ENCODE measurements at places on chromosomes 1 and 21.
A peak's percentile ranks its signal among the peaks of the same experiment; 100 is the strongest.

- peak; percentile 38 for DNase-seq
Measured at GRCh38 chr1:85091671-85092280, 43.5 kb upstream of the MCOLN3 start.

DNA sequence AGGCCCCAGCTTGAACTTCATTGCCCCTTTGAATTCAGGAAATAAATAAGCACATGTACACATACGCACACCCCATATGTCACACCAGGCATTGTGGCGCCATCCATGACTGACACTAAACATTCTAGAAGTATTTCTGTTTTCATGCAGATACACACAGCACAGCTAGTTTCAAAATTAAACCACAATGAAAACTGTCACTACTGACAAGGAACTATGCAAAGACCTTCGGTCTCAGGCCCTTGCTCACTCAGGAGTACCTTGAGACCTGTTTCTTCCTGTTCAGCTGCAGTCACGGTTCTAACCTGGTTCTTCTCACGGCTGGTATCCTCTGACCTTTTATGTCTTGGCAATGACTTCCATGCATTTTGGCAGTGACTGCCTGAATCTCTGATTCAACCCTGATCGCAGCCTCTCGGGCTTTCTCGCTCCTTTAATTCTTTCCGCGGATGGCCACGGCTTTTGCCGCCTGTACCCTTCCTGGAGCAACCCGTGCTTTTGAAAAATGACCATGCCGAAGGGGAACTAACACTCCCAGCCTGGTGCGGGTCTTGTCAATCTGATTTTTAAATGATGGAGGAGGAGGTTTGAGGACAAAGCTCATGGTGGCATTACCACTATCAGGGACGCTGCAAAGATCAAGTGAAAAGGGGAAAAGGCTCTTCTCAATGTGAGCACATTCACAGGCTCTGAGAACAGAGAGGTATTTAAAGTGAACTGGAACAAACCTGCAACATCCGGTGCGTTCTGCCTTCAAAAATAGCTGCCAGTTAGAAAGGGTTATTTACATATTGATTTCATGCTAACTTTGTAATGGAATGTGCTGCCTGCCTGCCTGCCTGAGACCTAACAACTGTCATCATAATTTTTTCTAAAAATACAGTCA, 384.6 kb downstream of the RRAGC start:
- no peak for DNase-seq

GRCh38 chr1:225691861-225692516, 39.1 kb upstream of the ENAH start:
- DNase-seq = no peak

- DNase-seq = peak; percentile 55
Measured at GRCh38 chr1:25797939-25798338, 2.1 kb upstream of the SELENON start.

- DNase-seq = no peak
Measured at GRCh38 chr1:201371276-201371675, 6.2 kb downstream of the TNNT2 start.

DNA sequence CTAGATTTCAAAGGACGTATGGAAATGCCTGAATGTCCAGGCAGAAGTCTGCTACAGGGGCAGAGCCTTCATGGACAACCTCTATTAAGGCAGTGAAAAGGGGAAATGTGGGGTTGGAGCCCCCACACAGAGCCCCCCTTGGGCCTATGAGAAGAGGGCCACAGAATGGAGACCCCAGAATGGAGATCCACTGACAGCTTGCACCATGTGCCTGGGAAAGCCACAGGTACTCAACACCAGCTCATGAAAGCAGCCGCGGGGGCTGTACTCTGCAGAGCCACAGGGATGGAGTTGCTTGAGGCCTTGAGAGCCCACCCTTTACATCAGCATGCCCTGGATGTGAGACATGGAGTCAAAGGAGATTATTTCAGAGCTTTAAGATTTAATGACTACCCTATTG, 108.7 kb downstream of the DMRTB1 start:
- DNase-seq = no peak

- peak; percentile 35 for DNase-seq
Measured at GRCh38 chr1:157819896-157820295, at the start of gene FCRL1. Gene FCRL1 (minus strand): TSS chr1:157820120. CDS start chr1:157820037, 83 bp downstream.

- DNase-seq = no peak
Measured at GRCh38 chr21:17461582-17461981, 51.3 kb upstream of the CXADR start.

DNA sequence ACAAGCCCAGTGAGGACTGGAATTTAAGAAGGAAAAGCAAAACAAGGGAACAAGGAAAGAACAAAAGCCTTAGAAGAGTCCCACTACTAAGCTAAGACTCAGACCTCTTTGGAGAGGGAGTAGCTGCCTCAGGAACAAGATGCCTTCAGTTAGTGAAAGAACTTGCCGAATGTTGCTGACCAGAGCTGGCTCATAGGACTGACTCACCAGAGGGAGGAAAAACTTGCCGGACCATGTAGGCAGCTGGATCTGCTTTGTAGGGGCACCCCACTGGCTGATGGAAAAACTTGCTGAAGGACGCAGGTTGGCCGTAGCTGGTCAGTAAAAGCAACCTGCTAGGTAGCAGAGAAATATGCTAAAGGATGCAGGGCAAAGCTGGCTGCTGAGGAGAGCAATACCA, 15.3 kb upstream of the ZSWIM5 start:
- DNase-seq = no peak

- no peak for DNase-seq
Measured at GRCh38 chr1:226428791-226429461, 21.0 kb upstream of the PARP1 start.

GRCh38 chr1:84598418-84598817, 24.2 kb upstream of the CTBS start:
- no peak for DNase-seq

- DNase-seq = no peak
Measured at GRCh38 chr1:207925210-207925609, 14.3 kb upstream of the CD34 start.

GRCh38 chr21:46660505-46660904, 25.0 kb downstream of the PRMT2 start:
- no peak for DNase-seq

- DNase-seq = peak; percentile 74
Measured at GRCh38 chr1:203754455-203754864, 10.5 kb upstream of the LAX1 start.

DNA sequence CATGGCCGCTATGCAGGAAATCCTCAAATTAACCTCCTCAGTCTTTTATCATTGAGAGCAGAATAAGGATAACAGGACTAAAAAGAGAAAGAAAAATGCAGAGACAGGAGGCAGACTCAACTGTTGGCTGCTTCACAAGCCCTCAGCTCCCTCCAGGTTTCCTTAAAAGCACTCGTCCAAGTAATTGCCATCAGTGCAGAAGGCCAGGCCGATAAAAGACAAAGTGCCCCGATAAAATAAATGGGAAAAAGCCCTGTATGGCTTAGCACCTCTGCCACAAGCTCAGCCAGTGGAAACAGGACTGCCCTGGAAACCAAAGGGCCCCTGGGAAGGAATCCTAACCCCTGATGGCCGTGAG, 8.1 kb downstream of the S100A6 start:
- DNase-seq = no peak

- DNase-seq = no peak
Measured at GRCh38 chr1:3586986-3587759, 24.1 kb downstream of the MEGF6 start.

- no peak for DNase-seq
Measured at GRCh38 chr1:9872430-9873165, 37.5 kb downstream of the CTNNBIP1 start.

DNA sequence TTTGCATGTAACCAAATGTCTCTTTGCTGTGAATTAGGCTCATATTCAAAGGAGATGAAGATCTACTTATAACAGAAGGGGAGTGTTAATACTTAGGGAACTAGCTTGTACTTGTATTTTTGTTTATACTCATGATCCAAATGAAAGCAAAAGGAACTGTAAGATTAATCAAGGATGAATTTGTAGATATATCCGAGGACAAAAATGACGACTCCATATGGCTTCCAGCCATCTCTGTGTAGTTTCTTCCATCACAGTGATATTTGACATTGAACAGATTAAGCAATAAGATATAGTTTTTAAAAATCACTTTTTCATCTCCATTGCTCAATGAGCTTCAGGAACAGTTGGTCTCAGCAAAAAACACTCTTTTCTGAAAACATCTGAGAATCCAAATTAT, 257.4 kb upstream of the CAMK1G start:
- no peak for DNase-seq

- no peak for DNase-seq
Measured at GRCh38 chr21:33688353-33688752, 46.1 kb downstream of the ITSN1 start.

DNA sequence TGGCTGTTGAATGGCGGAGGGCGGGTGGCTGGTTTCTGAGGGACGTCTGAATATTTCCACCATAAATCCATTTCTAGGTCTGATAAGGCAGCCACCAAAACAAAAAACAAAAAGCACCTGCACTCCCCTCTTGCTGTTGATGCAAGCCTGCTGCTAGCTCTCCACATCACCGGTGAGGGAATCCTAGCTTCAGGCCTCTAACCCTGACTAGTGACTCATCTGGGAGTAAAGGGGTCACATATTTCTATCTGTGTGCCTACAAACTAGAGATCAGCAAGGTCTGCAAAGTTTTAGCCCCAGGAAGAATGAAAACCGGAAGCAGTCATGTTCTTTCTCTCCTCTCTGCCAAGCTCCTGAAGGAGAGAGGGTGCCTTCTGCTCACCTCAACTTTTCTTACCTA, 10.3 kb upstream of the ERMAP start:
- no peak for DNase-seq

- DNase-seq = no peak
Measured at GRCh38 chr1:178630417-178630816, 94.6 kb upstream of the RALGPS2 start.

DNA sequence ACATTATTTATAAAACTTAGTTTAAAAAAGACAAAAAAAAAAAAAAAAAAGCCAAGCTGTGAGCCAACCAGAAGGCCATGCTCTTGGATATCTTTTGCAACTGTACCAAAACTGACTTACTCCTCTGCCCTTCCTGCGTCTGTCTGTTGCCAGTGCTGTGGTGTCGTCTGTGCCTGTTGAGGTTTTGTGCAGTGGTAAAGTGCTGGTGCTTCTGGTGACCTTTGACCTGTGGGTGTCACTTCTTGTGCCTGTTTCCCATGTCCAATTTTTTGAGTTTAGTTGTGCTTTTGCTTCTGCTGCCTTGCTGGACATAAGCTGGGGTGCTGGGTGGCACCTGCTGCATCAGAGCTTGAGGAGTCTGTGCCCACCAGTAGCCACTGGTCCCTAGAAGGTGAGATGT, 41.4 kb downstream of the RNF187 start:
- no peak for DNase-seq

GRCh38 chr1:91742848-91743292, 143.1 kb downstream of the TGFBR3 start:
- no peak for DNase-seq

- DNase-seq = no peak
Measured at GRCh38 chr1:89999628-90000027, 4.7 kb downstream of the ZNF326 start.

GRCh38 chr1:3683992-3684391, 31.7 kb downstream of the TP73 start:
- peak; percentile 19 for DNase-seq

DNA sequence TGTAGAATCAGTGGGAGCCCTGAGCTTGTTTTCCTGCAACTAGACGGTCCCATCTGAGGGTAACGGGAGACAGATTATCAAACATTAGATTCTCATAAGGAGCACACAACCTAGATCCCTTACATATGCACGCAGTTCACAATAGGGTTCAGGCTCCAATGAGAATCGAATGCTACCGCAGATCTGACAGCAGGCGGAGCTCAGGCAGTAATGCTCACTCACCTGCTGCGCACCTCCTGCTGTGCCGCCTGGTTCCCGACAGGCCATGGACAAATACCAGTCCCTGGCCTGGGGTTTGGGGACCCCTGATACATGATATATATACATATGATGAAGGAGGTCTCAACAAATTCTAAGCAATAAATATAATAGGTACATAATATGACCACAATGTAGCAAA, 19.7 kb upstream of the SMIM12 start:
- no peak for DNase-seq

GRCh38 chr1:2019571-2020309, 595 bp downstream of the GABRD start:
- no peak for DNase-seq

GRCh38 chr1:161071886-161072371, 2.2 kb upstream of the ARHGAP30 start:
- DNase-seq = peak; percentile 82

GRCh38 chr1:150970808-150971582, 3.6 kb downstream of the CERS2 start:
- DNase-seq = peak; percentile 50

GRCh38 chr1:4113897-4114296, 213.8 kb upstream of the C1orf174 start:
- DNase-seq = no peak

DNA sequence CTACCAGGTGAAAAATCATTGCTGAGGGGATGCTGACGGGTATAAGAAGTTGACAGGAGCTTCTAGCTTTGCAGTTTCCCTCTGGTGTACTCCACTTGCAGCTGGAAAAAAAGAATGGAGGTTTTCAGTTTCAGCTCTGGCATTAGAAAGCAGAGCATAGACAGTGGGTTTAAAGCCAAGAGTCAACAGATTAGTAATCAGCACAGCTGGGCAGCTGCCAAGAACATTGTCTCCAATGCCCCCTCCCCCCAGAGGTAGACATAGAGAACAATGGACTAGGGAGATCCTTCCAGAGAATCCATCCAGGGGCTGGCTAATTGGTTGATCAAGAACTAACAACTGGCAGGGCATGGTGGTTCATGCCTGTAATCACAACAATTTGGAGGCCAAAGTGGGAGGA, 10.1 kb upstream of the ZBTB8B start:
- no peak for DNase-seq

DNA sequence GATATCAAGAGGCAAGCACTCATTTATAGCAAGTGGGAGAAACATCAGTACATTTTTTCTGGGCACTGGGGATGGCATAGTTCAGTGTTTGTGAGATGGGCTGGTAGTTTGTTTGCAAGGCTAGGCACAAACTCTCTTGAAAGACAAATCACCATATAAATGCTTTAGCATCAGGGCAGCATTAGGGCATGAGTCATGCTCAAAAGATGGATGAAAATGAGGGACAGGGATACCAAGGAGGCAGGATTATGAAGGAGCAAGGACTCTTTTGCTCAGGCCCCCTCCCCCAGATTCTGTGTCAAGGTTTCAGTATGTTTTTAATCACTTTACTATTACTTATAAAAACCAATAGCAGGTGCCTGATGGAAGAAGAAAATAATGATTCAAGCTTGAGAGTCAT, 43.9 kb upstream of the CAMK1G start:
- DNase-seq = no peak

GRCh38 chr1:26833432-26834405, 7.2 kb downstream of the ZDHHC18 start:
- peak; percentile 35 for DNase-seq

DNA sequence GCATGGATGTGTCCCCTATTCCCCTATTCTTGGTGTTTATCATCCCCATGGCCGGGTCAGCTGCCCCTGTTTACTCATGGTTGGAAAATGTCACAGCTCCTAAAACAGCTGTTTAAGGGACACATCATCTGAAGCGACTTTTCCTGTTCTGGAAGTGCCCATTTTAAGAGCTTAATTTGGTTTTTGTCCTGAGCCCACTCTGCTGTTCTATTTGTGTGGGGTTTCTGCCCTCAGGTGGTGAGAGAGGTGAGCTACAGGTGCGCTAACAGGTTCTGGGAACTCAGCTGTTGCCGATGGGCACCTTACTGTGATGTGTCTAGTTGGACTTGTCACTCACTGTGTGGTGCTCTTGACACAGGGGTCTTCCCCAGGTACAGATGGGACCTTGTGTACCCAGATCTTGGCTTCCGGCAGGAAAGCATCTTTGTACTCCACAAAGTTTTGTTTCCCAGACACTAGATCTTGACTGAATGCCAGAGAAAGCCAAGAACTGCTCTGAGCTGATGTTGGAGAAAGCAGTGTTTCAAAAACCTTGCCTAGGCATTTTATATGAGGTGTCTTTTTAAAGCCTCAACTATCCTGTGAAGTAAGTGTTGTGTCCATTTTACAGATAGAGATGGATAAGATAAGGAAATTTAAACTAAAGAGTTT, 59.0 kb upstream of the CD1D start:
- no peak for DNase-seq

Measured in inflammatory macrophage treated with lipopolysaccharide for 4 hours (primary cell).